ENCODE measurements at places on chromosomes 6 and 20.
A peak's percentile ranks its signal among the peaks of the same experiment; 100 is the strongest.

GRCh38 chr6:129335792-129336191, 374.2 kb downstream of the ARHGAP18 start:
- DNase-seq: no peak

DNA sequence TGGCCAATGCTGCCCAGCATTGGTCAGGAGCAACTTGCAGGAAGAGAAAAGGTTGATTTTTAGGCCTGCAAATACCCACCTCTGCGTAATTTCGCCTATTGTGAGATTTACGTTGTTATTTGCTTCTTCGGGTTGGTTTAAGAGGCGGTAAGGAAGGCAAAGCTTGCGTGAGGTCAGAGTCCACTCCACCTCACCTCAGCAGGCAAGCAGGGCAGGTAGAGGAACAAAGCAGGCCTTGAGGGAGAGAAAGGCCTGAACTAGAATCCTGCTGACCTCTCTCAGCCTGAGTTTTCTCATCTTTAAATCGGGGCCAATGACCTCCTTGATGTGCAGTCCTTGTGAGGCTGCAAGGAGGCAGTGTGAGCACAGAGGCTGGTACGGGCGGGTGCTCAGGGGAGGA, 239.1 kb downstream of the CDC5L start:
- DNase-seq: no peak

- DNase-seq: no peak
Measured at GRCh38 chr6:37473364-37474095, 26.2 kb downstream of the CCDC167 start.

- peak; percentile 57 for DNase-seq
Measured at GRCh38 chr6:26311385-26312095, 53.5 kb upstream of the BTN3A2 start.

- DNase-seq: no peak
Measured at GRCh38 chr6:38057994-38058393, 238.5 kb downstream of the ZFAND3 start.

- no peak for DNase-seq
Measured at GRCh38 chr6:148612043-148612442, 134.8 kb upstream of the UST start.

GRCh38 chr6:169172456-169172855, 81.2 kb downstream of the THBS2 start:
- no peak for DNase-seq

DNA sequence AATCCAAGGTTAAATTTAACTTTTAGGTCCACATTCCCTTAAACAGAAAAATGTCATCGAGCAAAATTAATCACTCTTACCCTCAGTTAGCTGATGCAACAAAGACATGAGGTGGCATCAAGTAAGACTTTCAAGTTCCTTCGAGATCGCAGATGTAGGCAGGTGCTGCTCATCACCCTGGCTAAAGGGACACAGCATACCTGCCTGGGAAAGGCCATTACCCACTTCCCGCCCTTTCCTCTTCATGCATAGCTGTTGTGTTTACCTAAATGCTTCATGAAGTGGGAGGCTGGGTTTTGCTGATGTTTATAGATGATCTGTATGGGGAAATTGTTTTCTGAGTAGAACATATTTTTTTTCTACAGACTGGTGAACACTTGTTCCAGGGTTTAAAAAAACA, 67.7 kb downstream of the GFRA4 start:
- no peak for DNase-seq

DNA sequence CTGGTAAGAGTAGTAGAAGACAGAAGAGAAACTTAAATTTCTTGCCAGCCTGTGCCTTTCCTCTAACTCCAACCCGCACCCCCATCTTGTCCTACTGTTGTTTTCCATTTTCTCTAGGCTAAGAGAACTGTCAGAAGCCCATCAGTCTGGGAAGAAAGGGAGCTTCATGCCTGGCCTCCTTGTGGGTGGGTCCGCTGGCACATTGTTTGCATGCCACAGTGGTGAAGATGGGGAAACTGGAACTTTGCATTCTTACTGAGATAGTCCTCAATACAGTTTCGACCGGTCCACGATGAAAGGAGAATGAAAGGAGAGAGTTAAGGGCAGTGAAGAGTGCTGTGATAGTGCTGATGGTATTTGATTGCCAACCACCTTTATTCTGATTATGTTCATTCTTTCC, 103.1 kb downstream of the TCP11 start:
- no peak for DNase-seq

DNA sequence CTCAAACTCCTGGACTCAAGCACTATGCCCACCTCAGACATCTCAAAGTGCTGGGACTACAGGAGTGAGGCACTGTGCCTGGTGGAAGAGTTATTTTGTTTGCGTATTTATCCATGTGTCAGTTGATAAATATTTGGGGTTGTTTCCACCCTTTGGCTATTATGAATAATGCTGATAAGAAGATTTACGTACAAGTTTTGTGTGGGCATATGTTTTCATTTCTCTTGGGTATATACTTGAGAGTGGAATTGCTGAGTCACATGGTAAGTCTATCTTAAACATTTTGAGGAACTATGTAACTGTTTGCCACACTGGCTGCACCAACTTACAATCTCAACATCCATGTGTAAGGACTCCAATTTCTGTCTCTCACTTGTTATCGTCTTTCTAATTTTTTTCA, 200.3 kb downstream of the RNGTT start:
- no peak for DNase-seq

- DNase-seq: no peak
Measured at GRCh38 chr6:37489697-37490336, 9.9 kb downstream of the CCDC167 start.

DNA sequence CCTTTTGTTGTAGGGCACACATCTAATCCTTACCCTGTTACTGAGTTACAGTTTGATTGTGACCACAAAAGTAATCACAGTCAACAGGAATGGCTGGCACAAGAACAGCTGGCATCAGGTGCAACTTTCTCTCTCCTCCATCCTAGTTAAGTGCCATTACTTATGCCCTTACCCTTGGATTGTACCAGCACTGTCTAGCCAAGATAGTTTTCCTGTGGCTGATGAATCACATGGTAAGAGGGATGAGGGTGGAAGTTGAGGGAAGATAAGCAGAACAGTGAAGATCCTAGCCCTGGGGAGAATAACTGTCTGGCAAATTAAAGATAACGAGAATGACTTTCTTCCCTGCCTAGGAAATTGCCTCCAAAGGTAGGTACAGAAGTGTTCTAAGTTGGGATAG, 42.0 kb downstream of the RNF217 start:
- DNase-seq: no peak

Data from GM12864 (cell line).